GM06990 (cell line): ENCODE measurements at places on chromosomes 6 and 20.
A peak's percentile ranks its signal among the peaks of the same experiment; 100 is the strongest.

- no peak for DNase-seq
Observed at GRCh38 chr20:24895431-24895830, 53.6 kb upstream of the CST7 start.

- no peak for DNase-seq
Observed at GRCh38 chr6:148892247-148892646, 145.4 kb downstream of the UST start.

- DNase-seq = no peak
Observed at GRCh38 chr6:131890091-131890490, 61.1 kb downstream of the CCN2 start.

- no peak for DNase-seq
Observed at GRCh38 chr6:139970591-139970991, 596.1 kb upstream of the CITED2 start.

DNA sequence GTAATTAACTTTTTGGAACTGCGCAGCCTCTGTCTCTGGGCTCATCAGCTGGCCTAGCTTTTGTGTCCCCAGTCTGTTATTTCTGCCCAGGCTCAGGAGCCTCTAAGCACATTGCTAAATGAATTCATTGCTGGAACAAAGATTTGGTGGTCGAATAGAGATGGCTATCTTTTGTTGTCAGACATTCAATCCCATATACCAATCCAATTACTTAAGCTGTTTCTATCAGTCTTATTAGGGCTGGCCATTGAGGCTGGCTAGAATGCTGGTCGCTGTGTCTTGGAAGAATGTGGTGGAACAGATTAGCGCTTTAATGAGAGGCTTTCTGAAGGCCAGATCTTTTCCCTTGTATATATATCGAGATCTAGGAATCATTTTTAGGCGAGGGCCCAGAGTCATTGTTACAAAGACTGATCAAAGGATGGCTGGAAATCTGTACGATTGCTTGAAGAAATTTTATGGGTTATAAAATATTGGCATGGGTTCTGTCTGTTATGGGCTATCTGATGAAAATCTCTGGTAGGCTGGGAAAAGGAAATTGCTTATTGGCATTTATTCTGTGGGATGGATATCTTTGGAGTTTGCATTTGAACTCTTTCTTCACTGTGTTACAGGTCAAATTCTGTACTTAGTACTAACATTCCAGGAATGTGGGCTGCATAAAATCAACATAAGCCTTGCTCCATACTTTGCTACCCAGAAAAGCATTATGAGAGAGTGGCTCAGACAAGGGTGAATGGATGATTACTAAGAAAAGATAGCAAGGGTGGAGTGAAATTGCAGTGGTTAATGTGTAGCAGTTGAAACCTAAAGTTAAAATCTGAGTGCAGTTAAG lies 34.8 kb upstream of the JAG1 start:
- no peak for DNase-seq

DNA sequence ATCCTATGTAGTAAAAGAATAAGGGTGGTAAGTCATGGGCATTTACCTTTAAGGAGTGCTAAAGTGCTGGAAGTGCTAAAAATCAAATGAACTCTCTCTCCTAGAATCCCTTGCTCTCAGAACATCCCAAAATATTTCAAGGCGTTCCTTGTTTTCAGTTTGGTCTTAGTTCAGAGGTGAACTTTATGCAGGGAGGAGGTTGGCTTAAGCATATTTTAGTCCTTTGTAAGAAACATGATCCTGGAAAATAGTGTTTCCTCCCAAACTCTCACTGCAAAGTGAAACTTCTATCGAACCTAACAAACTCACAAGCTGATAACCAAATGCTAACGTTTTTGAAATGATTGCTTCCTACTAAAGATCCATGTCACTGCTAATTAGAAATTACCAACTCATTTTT lies 231.4 kb downstream of the FOXC1 start:
- no peak for DNase-seq

- no peak for DNase-seq
Observed at GRCh38 chr6:141335477-141336273, 797.0 kb upstream of the GJE1 start.

GRCh38 chr6:5865506-5866031 lies 141.2 kb downstream of the NRN1 start:
- no peak for DNase-seq

- DNase-seq = no peak
Observed at GRCh38 chr6:56902641-56903464, 52.1 kb upstream of the BEND6 start.

GRCh38 chr6:128007658-128008057 lies 106.8 kb upstream of the THEMIS start:
- no peak for DNase-seq

DNA sequence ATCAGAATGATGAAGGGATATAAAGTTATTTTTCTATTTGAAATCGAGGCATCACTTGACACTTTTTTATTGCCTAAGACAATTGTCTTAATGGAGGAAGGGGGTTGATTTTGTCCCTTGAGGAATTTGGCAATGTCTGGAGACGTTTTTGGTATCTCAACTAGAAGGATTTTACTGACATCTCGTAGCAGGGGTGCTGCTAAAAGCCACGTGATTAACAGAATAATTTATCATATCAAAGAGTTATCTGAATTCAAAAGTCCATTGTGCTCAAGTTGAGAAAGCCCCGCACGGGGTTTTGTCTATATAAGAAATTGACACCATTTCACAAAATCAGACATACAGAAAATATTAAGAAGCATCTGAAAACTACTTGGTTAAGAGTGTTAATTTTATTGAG lies 1.5 kb upstream of the TAAR6 start:
- DNase-seq = no peak

DNA sequence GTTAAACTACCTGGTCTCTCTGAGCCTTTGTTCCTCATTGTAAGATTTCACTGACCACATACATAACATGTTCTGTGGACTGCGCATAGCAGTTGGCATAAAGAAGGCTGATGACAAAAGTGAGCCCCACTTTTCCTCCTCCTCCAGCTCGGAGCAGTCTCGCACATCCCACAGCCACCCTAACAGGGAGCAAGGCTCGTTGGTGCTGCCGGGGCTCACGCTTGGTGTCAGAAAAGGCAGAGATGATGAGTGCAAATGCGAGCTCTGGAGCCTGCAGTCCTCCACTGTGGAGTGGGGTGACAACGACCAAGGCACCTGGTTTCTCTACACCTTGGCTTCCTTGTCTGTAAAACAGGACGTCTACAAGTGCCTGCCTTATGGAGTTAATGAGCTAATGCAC lies 9.7 kb downstream of the TGM3 start:
- DNase-seq = no peak

DNA sequence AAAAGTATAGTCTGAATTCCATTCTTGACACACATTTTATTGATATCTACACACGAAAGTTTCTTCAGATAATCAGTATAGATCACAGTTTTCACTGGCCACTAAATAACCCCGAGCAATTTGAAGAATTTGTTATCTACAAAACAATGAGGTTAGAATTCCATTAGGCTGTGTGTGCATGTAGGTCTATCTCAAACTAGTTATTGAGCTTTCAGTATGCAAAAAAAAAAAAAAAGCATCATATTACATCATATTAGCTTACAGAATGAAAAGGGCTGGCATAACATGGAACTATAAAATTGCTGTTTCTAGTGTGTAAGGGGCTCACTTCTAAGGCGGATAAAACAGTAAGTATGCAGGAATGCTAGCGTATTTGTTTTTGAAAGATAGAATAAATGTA lies 59.5 kb upstream of the ADGRG6 start:
- no peak for DNase-seq

- DNase-seq = no peak
Observed at GRCh38 chr6:44062771-44063560, 64.3 kb downstream of the MRPL14 start.

DNA sequence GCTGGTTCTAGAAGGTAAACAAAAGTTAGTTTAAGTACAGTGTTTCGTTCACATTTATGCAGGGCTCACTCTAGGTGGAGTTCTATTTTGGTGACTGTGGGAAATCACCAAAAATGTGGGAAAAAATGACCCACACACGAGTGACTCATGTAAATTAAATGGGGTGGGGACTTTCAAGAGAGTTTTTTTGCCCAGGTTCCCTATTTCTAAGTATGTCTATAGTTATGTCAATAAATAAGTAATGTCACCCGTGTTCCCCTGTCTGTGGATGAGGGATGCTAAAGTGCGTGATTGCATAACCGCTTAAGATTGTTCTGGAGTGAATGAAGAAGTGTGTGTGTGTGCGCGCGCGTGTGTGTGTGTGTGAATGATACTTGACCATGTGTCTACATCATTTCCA lies 69.1 kb downstream of the MYB start:
- DNase-seq = no peak

- no peak for DNase-seq
Observed at GRCh38 chr6:164308339-164308738, 893.8 kb downstream of the QKI start.

GRCh38 chr6:147421903-147422302 lies 86.6 kb upstream of the SAMD5 start:
- DNase-seq = no peak

DNA sequence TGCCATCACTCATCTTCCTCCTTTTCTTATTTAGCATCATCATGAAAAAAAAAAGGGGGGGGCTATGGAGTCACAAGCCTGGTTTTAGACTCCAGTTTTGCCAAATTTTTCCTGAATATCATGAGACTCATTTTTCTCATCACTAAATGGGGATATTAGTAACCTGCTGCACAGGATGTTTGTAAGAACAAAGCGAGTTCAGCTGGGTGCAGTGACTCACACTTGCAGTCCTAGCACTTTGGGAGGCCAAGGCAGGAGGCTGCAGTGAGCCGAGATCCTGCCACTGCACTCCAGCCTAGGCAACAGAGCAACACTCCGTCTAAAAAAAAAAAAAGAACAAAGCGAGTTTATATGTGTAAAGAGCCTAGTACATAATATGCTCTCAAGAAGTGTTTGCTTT lies 82.8 kb downstream of the TFAP2A start:
- DNase-seq = no peak

GRCh38 chr6:113396730-113397129 lies 460.4 kb upstream of the MARCKS start:
- DNase-seq = no peak

GRCh38 chr6:131419702-131420101 lies 153.3 kb upstream of the ARG1 start:
- no peak for DNase-seq

DNA sequence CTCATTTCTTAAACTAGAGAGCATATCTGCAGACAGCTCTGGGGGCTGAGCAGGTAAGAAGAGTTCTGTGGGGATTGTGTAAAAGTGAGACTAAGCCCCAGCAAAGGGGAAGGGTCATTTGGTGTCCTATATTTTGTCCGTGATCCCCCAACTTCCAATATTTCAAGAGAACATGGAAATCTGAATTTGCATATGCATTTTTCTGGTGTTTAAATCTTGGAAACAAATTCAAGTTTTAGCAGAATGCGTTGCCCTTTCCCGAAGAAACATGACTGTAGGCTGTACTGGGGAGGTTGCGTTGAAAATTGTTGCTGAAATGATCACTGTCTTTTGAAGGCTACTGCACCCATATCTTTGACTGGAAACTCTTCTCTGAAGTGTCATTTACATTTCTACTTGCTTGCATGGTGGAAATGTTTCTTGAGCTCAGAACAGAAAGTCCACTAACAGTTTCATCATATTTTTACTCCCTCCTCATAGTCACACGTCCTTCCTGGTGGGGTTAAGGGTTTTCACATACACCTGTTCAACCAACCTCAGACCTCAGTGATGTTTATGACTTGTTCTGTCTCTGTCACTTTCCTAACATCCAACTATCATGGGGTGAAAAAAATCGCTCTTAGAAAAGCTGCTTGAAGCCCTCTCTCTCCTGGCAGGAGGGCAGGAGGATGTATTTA lies 140.3 kb downstream of the BCAS1 start:
- DNase-seq = peak; percentile 59

- DNase-seq = no peak
Observed at GRCh38 chr6:87250019-87250418, 72.4 kb upstream of the SMIM8 start.

- no peak for DNase-seq
Observed at GRCh38 chr20:22502731-22503191, 81.6 kb downstream of the FOXA2 start.

DNA sequence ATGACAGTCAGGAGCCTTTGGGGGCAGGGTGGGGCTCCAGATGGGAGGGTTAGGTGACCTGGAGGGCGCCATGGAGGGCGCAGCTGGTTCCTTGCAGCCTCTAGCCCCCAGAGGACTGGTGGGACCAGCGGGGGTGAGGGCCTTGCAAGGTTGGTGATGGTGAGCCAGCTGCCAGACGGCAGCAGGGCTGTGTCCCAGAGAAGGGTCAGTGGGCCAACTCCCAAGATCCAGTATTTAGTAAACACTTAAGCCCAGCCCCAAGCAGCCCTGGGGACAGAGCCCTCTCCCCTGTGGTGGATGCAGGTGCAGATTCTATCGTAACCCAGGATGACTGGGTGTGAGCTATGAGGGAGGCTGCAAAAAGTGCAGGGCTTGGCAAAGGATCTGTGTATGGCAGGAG lies 201.5 kb upstream of the RNF24 start:
- DNase-seq = no peak

GRCh38 chr6:145367149-145367548 lies 368.2 kb downstream of the EPM2A start:
- DNase-seq = no peak

GRCh38 chr6:35585658-35586057 lies 73.0 kb upstream of the TULP1 start:
- DNase-seq = no peak

DNA sequence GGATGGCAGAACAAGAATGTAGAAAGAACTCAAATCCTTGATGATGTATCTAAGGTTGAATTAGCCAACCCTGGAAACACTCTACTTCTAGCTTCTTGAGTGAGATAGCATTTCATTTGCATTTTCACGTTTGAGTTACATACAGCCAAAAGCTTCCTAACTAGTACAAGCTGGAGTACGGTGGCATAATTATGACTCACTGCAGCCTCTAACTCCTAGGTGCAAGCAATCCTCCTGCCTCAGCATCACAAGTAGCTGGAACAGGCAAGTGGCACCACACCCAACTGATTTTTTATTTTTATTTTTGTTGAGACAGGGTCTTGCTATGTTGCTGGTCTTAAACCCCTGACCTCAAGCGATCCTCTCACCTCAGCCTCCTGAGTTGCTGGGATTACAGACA lies 36.5 kb upstream of the STK35 start:
- DNase-seq = no peak

DNA sequence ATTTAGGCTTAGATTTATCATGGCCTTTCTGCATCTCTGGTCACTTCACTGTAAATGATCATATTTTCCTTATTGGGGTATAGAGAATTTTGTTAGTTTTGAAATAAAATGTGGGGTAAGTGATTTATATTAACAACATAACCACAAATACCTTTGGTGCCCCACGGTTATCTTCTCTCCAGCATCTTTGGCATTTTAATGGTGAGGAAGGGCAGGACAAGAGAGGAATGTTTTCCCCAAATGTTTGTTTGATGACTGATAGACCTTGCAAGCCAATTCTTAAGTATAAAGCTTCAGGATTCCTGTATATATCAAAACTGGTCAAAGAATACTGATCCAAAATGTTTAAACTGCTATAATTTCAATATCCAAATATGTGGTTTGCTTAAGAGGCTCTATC lies 171.6 kb upstream of the SMLR1 start:
- no peak for DNase-seq
